ENCODE measurements at places on chromosomes 7 and 10.
A peak's percentile ranks its signal among the peaks of the same experiment; 100 is the strongest.

DNA sequence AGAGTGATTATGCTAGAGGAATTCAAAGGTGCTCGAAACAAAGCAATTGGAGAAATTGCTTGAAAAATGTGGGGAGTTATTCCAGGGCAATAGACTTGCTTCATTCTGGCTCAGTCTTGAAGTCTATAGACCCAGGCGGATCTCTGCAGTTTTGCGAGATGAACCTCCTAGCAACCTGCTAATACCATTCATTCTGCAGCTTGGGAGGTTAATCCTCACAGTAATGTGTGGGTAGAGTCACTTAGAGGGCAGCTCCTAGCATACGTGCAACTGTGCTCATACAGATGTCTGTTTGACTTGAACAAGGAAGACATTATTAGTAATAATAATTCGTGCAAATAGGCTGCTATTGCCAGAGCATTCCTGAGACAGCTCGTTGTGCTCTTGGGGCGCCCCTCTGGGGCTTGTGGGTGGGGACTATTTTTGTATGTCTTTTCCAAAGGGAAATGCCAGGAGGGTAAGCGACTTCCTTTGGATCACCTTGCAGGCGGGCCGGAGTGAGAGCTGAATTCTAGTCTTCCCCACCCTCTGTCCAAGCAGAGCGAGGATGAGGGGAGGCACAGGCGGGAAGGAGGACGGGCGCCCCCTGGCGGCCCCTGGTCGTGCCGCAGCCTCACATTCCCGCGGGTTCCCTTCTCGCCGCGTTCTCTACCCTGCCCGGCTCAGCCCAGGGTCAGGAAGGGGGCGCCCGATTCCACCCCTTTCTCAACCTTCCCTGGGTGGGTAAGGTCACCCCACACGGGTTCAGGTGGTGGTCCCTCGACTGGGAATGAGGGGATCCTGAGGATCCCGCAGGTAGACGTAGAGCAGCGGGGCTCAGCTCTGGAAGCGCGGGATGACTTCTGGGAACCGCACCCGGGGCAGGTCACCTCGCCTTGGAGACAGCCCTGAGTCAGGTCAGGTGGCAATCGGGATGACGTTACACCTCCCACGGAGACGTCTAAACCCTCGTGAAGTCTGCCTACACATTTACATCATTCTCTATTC lies 241.5 kb downstream of the PHTF2 start:
- peak; percentile 74 for DNase-seq

GRCh38 chr10:75103881-75104686 lies 7.4 kb upstream of the SAMD8 start:
- no peak for DNase-seq

DNA sequence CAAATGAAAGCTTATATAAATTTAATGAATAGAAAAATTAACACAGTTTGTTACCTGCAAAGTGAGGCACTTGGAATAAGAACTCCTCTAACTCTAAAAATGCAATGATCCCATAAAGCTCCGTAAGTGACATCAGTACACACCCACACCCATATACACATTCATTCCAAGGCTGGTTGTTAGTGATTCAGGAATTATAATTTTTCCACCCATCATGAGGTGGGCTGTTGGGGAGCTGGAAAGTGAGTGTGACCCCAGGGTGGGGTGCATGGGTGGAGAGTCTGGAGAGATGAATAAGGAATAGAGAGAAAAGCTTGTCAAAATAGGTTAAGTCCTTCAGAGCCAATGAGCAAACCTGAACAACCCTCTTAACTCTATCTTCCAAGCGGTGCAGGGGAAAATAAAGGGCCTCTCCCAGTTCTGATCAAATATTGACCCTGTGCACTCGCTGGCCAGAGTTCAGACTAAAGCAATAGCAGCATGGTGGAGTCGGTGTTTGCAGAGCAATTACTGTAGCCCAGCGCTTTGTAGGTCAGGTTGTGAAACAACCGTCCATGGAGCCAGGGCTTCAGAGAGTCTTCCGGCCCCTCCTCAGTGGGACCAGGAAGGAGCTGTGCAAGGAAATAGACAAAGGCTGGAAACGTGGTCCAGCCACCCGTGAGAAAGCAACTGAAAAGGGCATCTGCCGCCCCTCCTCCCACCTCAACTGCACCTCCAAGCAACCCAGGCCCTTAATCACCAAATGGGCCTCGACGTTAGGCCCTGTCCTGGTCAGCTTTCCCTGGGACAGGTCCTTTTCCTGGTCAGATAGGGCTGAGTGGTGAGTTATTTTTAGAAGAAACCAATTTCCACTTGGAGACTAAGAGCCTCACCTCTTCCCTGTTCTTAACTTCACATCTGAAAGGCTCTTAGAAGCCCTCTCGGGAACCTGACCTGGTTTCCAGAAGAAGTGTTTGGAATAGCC lies 61.2 kb downstream of the SH3PXD2A start:
- no peak for DNase-seq

GRCh38 chr10:93742633-93743349 lies 14.9 kb upstream of the LGI1 start:
- DNase-seq: peak; percentile 55

DNA sequence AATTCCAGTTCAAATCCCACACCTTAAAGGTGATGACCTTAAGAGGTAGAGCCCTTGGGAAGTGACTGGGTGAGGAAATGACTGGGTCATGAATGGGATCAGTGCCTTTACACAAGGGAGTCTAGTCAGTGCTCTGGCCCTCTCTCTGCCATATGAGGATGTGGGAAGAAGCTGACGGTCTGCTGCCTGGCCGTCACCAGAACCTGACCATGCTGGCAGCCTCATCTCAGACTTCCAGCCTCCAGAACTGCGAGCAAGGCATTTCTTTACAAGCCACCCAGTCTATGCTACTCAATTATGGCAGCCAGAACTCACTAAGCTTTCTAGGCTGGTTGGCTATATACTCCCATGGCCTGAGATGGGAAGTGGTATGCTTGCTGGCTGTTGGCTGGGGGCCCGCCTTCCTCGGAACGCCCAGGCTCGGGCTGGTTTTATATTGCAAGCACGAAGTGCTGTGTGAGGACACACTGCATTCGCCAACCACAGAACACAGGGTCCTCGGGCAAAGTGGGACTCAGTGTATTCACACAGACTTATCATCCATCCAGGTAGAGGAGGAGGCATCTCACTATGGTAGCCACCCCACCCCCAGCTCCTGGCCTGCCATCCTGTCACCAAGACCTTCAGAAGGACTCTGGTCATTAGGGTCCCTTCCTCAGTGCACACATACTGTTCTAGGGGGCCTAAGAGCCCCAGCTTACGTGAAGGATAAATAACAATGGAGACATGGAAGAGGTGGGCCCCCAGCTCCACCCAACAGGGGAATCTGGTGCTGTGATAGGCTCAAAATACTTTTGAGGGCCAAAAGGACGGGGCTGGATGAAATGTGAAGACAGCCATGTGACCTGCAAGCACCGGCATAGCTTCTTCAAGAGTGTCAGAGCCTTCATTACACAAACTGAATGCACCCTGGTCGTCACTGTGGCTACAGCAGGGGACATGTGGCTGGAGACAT lies 49.0 kb downstream of the ZRANB1 start:
- no peak for DNase-seq

GRCh38 chr10:73858013-73858708 lies 16.2 kb downstream of the CAMK2G start:
- DNase-seq: no peak

DNA sequence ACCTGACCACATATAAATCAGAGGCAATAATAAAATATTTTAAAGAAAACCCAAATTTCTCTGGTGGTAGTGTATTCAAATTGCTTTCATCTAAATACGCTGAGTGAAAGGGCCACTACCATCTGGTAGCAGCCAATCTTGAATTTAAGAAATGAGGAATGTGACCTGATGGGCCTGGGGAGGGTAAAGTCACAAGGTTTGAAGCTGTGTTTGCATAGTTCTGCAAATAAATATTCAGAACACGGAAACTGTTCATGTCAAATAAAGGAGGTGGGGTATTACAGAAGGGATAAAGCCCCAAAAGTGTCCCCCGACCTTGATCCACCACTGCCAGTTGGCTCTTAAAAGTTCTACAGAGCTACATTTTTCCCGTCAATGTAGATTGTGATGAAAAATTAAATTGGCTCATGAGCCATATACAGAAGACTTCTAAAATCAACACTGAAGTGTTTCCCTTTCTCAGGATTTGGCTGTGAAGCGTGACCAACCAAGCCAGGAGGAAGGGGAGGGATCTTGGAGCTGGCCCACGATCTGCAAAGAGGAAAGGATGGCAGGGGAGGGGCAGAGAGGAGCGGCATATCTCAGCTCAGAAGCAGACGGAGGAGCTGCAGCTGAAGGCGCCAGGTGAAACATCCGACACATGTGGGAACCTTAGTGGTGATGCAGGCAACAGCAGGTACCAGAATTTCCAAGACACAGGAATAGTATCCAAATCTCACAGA lies 39.6 kb downstream of the MPP7 start:
- DNase-seq: no peak

DNA sequence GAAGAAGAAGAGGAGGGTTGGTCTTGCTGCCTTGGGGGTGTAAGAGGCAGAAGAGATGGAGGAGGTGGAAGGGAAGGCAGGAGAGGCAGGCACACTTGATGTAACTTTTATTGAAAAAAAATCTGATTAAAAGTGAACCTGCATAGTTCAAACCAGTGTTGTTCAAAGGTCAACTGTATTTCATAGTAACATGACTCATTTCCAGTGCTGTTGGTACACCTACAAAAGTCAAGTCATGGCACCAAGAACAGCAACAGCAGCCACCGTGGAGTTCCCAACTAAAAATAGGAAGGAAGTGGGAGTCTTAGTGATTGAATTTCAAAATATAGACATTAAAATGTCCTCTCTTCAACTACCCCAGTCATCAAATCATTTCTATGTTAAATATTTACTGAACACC lies 88.5 kb downstream of the CTNNA3 start:
- no peak for DNase-seq

DNA sequence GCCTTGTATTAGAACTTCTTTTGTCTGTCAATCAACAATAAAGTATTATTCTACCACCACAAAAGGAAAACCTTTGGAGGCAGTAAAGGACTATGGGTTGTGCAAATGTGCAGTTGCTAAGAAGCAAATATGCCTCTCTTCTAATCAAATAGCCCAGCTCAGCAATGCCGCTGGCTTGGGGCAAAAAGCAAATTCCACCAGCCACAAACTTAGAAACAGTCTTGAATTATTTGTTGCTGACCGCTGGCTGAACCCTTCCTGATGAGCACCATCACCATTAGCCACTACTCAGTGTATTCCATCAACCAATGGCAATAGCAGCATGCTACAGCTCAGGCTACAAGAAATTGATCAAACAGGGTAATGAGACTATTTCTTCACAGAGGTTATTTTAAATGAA lies 51.0 kb downstream of the SKAP2 start:
- DNase-seq: no peak

DNA sequence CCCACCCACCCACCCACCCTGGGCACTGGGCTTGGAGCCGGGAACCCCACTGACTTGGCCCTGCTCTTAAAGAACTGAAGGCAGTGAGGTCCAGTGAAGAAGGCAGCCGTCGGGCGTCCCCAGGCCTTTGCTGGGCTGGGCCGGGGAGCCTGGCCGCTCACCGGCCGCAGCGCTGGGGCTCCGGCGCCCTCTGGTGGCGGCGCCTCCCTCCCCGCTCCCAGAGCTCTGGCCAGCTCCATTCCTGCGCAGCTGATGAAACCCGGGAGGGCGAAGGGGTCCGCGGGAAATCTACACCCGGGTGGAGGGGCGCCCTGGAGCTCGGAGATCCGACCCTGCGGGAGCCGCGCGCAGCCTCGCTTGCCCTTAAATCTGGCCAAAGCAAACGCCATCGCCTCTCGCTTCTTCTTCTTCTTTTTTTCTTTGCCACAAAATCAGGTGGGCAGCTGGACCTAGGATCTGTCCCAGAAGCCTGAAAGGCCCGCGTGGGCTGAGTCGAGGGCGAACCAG lies 1.7 kb upstream of the CXCL12 start:
- peak; percentile 47 for DNase-seq

DNA sequence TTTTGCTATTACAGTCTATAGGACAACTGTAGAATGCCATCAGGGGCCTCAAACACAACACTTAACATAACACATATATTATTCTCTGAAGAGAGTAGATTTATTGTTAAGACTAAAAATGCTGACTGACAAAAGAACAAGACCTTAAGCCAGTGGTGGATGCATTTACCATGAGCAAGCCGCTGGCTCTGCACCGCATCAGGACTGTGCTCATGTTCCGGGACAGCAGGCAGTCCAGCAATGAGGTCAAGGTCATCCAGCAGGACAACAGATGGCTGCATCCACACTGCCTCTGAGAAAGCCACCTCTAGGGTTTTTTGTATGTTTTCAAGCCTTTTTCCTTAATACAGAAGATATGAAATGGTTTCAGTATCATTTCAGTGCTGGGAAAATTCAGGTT lies 23.8 kb downstream of the PEX1 start:
- DNase-seq: no peak

GRCh38 chr7:23357190-23358093 lies 58.3 kb downstream of the MALSU1 start:
- DNase-seq: peak; percentile 52

DNA sequence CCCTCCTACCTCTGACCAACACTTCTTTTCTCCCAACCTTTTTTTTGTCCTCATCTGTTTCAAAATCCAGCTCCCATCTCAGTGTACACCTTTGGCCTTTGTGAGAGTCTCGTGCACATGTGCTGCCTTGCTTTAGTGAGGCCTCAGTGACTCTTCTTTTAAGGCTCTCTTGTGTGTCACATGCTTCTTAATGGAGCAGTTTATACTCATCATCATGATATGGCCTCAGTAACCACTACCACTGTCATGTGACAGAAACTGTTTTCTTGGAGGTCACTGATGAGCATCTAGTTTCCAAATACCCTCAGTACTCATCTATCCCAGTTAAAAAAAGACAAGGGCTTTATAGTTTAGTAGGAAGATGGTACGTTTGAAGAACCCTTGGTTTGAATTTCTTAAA lies 8.1 kb upstream of the ARHGAP22 start:
- no peak for DNase-seq

- DNase-seq: no peak
These were observed 11.9 kb upstream of the INPP5F start for GRCh38 chr10:119713744-119714483.

GRCh38 chr7:131765575-131765974 lies 209.1 kb upstream of the PODXL start:
- DNase-seq: no peak

- no peak for DNase-seq
These were observed 162.3 kb downstream of the ZNF33B start for GRCh38 chr10:42476101-42476500.

DNA sequence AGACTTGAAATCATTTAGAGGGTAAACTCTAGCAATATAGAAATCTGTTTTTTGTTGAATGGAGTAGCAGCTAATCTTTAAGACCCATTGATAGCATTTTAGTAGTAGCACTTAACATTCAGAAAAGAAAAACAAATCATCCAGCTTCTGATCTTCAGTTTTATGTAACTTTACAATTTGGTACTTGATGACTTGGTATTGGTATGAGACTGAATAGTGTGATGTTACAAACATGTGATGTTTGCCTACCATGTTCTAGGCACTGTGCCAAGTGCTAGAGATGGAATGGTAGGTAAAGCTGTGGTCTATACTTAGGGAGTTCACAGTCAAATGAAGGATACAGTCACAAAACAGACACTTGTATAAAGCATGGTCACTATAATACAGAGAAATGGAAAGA lies 21.3 kb downstream of the ZEB1 start:
- DNase-seq: no peak

GRCh38 chr10:80544316-80544953 lies 6.7 kb downstream of the SH2D4B start:
- DNase-seq: no peak

GRCh38 chr7:46710927-46711326 lies 789.9 kb upstream of the IGFBP3 start:
- no peak for DNase-seq

GRCh38 chr7:99837649-99838361 lies 10.0 kb downstream of the CYP3A43 start:
- peak; percentile 4 for DNase-seq

- no peak for DNase-seq
These were observed 6.4 kb upstream of the HKDC1 start for GRCh38 chr10:69213591-69214311.

- peak; percentile 24 for DNase-seq
These were observed 13.5 kb upstream of the TSPAN13 start for GRCh38 chr7:16739863-16740622.

All from KBM-7 (cell line).